ENCODE measurements at places on chromosomes 2 and 18.

- DNase-seq: no peak
Observed at GRCh38 chr2:24580561-24580960, 89.5 kb downstream of the NCOA1 start.

DNA sequence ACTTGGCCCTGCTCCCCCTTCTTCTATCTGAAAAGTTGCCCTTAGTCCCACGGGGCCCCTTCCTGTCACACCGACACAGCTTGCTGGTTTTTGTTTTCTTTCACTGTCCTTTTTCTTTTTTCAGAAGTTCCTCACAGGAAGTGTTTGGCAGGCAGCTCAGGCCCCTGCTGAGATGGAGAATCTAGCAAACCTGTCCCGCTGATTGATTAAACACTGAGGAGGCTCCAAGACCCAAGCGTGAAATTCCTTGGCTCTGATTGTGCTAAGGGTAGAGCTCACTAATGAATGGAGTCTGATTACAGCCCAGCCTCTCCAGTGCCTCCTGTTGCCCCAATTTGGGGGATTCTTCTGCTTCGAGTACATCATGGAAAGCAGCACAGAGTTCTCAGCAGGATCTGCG lies 365.9 kb upstream of the MEX3C start:
- DNase-seq: no peak

DNA sequence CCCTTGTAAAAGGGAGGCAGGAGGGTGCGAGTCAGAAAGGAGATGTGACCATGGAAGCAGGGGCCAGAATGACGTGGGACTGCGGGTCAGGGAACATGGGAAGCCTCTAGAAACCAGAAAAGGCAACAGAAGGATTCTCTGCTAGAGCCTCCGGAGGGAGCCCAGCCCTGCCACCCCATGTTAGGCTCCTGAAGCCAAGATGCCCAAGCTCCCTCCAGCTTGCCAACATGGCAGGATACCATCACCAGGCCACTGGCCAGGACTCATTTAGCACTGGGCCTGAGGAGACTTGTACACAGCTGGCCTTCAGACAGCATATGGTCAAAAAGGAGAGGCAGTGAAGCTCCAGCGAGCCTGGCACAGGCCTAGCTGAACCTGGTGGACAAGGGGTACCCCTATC lies 5.6 kb downstream of the TMEM247 start:
- no peak for DNase-seq

DNA sequence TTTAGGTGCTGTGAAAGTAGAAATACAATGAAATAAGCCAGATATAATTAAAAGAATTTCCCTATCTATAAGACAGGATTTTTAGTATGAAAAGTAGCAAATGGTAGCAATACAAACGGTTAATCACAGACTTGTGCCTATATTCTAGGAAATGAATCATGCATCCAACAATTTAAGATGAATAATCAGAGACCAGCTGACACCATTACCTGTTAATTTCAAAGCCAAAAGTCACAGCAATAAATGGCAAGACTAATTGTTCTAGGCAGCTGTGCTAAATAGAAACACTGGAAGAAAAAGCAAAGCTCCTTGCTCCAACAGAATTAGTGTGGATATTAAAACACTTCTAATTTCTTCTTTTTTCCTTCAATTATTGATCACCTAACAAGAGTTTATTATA lies 35.1 kb upstream of the MPP4 start:
- DNase-seq: no peak

DNA sequence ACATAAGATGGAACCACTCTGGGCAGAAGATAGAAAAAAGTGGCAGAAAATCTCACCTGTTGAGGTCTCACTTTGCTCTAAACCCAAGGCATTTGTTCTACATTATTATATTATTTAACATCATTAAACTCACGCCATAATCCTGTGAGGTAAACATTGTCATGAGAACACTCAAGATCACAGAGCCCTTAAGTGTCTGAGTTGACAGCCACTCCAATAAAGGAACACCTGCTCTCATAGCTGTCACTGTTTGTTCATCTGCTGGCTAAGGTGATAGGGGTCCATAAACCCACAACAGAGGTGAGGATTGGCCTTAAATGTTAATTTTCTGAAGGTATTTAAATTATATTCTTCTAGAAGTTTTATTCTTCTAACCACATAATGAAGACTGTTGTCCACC lies 439.7 kb downstream of the RIT2 start:
- no peak for DNase-seq

Measured in erythroblast (primary cell).